GM13977 (cell line): ENCODE measurements at places on chromosomes 6 and 20.

- DNase-seq = no peak
Measured at GRCh38 chr6:133040803-133041419, 200.2 kb upstream of the EYA4 start.

GRCh38 chr6:134267917-134268361 is 50.0 kb downstream of the SGK1 start:
- no peak for DNase-seq

DNA sequence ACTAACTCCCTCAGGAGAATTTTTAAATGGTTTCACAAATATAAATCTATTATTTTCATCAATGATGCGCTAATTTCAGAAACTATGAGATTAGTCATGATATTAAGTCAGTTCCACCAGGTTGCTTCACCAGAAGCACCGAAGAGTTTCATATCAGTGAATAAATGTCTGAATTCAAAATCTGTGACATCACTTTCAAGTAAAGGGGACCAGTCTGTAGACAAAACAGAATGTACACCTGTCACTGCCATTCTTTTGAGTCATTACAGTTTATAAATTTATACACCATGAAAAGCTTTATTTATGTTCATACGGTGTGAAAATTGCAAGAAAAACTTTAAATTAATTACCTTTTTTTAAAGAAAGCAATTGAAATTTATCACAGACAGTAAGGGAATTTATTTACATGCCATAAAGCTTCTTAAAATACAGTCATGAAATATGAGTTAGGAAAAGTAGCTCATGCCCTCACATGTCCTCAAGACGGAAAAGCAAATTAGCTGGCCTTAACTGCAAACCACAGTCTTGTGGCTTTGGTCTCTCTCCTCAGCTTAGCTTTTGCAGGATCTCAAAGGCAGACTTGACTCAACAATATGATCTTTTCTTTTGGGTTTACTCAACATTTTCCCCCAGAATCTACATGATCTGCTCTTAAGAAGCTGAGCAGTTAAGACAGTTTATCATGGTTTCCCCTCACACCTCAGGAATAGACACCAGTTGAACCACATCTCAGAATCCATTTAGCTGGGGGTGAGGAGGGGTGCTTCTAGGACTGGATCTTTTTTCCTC is 177.7 kb upstream of the MCHR2 start:
- peak; percentile 14 for DNase-seq

DNA sequence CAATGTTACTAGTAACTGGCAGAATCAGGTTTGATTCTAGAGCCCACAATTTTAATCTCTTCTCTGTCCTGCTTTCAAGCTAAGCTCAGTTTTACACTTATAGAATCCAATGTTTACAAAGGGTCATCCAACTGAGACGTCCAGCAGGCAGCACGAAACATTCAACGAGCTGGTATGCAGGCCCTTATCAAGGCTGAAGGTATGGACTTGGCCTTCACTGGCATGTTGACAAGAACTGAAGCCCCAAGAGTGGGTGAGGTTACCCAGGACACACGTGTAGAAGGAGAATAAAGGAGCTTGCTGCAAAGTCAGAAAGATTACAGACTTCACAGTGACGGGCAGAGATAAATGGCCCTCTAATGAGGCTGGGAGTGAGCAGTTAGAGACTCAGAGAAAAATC is 187.4 kb downstream of the KIF16B start:
- DNase-seq = no peak

DNA sequence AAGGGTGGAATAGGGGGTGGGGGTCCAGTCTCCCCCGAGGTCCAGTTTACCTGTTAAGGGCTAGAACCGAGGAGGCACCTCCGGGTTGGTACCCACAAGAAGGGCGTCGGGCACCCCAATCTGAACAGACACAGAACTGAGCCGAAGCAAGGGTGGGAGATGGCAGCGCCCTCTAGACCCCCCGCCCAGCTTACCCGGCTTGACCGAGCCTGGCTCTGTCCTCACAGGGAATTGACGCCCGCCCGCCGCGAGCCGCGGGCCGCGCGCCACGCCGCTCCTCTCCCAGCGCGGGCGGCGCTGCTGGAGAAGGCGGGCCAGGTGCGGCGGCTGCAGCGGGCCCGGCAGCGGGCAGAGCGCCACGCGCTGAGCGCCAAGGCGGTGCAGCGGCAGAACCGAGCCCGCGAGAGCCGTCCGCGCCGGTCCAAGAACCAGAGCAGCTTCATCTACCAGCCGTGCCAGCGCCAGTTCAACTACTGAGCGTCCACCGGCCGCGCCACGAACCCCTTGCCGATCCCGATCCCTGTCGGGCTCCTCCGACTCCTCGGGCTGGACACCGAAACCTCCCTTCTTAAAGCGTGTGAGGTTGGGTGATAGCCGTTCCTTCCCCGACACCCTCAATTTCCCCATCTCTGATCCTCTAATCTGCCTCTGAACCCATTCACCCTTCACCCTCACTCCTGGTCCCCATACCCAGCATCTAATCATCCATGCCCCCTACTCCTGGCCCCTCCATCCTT is 5.9 kb downstream of the TP53INP2 start:
- peak; percentile 90 for DNase-seq

GRCh38 chr6:157217894-157218370 is 105.4 kb downstream of the TMEM242 start:
- no peak for DNase-seq

DNA sequence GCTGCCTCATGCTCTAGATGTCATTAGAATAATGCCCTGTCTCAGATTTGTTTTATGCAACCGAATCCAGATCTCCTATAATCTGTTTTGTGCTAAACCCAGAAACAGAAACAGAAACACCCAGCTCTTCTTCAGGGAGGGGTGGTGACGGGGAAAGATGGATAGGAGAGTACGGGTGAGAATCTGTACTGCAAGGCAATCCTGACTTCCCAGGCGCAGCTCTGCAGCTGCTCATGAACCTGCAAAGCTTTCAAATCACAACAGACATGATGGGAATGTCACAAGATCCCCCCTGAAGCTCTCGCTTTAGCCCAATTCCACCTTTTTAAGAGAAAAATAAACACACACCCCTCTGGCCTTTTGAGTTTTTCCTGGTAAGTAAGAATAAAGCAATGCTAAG is 71.5 kb downstream of the PPP1R3G start:
- no peak for DNase-seq

- DNase-seq = no peak
Measured at GRCh38 chr20:22456109-22456508, 128.3 kb downstream of the FOXA2 start.

GRCh38 chr20:31691646-31692275 is 30.9 kb downstream of the BCL2L1 start:
- DNase-seq = peak; percentile 53

DNA sequence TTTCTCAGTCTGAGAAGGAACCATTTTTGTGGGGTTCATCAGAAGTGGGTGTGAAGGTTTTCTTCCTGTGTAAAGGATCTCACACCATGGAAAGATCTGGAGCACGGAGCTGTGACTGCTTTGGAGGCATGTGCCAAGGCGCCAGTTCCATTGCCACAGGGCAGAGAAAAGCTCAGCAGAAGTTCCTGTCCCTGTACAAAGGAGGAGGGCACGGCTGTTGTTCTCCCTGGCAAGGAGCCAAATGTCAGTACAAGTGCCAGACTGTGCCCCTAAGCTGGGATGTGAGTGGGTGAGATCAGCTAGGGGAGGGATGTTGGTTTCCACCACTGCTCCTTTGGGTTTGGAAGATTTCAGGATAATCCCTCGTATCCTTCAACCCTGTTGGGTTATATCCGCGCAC is 117.3 kb downstream of the CRYBG1 start:
- no peak for DNase-seq

- no peak for DNase-seq
Measured at GRCh38 chr6:19891451-19891850, 54.3 kb downstream of the ID4 start.

GRCh38 chr20:24111858-24112257 is 123.3 kb upstream of the GGTLC1 start:
- DNase-seq = no peak

GRCh38 chr20:20630551-20630950 is 81.9 kb downstream of the RALGAPA2 start:
- DNase-seq = no peak

DNA sequence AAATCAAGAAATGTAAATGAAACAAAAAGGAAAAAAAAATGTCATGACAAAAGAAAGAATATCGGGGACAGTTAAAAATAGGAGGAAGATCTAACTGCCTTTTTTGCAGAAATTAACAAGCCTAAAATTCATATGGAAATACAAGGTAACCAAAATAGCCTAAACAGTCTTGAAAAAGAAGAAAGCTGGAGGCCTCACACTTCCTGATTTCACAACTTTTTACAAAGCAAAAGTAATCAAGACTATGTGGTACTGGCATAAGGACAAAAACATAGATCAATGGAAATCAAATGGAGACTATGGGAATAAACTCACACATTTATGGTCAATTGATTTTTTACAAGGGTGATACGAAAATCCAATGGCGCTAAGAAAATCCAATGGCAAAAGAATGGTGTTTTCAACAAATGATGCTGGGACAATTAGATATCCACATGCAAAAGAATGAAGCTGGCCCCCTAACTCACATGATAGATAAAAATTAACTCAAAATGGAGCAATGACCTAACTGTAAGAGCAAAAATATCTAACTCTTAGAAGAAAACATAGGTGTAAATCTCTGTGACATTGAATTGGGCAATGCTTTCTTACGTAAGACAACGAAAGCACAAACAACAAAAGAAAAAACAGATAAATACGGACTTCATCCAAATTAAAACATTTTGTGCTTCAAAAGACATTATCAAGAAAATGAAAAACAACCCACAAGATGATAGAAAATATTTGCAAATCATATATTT is 24.5 kb downstream of the MAP3K5 start:
- DNase-seq = no peak

GRCh38 chr20:13788167-13788834 is 3.5 kb downstream of the NDUFAF5 start:
- peak; percentile 66 for DNase-seq

DNA sequence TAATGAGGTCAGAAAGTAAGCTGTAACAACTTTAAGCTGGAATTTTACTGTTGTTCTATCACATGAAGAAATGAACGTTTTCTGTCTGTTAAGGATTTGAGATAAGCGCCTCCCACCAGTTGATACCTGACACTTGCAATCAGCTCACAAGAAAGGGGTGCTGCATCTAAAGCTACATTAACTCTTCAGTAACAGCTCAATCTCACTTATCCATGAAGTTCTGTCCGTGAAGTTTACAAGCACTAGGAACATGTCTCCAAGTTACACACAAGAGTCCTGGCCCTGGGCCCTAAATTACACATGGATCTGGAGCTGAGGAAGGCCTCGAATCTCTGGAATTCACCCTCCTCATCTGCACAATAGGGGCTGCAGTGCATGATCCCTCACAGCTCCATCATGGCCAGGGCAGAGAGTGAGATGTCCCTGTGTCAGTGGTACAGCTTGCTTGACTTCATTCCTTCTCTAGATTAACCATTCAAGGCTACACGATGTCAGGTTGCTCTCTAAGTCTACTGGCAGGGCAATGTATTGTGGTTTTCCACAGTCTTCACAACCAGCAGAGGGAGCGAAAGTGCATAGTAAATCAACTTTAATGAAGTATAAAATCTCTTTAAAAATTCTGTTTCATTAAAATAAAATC is 182.4 kb upstream of the MCHR2 start:
- DNase-seq = no peak

GRCh38 chr6:153858529-153858928 is 180.5 kb upstream of the OPRM1 start:
- no peak for DNase-seq

DNA sequence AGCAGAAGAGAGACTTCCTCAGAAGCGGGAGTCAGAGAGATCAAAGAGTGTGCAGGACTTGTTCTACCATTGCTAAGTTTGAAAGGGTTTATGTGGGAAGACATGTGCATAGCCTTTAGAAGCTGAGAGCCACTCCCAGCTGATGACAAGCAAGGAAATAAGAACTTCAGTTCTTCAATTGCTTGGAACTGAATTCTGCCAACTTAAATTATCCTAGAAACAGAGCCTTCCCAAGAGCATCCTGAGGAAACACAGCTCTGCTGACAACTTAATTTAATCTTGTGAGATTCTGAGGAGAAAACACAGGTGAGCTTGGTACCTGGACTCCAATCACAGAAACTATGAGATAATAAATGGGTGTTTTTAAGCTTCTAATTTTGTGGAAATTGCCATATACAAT is 150.6 kb upstream of the OGFRL1 start:
- DNase-seq = no peak

- no peak for DNase-seq
Measured at GRCh38 chr6:3535776-3536435, 79.1 kb upstream of the SLC22A23 start.
